SK-MEL-5 (cell line): ENCODE measurements at places on chromosomes 3 and 15. TPM values are rescaled to one million over a fixed set of nuclear protein-coding genes. Genes with fewer than 3 reads are reported as not detected.
A peak's percentile ranks its signal among the peaks of the same experiment; 100 is the strongest.

- DNase-seq, result no peak
Measured at GRCh38 chr3:87261925-87262324, 14.5 kb downstream of the POU1F1 start.

Gene OR5K2
- total RNA-seq, result not detected in 2 replicates

Gene SPATA12
- total RNA-seq, result 0.42 and 0.69 TPM in 2 replicates

Gene AADACL2
- total RNA-seq, result not detected in 2 replicates

- DNase-seq, result no peak
Measured at GRCh38 chr15:54576298-54576935, 598.2 kb downstream of the UNC13C start.

GRCh38 chr3:50674349-50675178 is at the start of gene DOCK3:
Gene DOCK3, plus strand, starts transcription at chr3:50674927. Its CDS starts 337 bp downstream, at chr3:50675264.
- DNase-seq, result peak; percentile 31

- no peak for DNase-seq
Measured at GRCh38 chr3:108394016-108394415, 97.7 kb downstream of the HHLA2 start.

GRCh38 chr15:28273873-28274610 is 47.9 kb downstream of the HERC2 start:
- DNase-seq, result no peak

Gene NPAP1
- total RNA-seq, result not detected in 2 replicates

- no peak for DNase-seq
Measured at GRCh38 chr15:94387442-94387841, 156.1 kb downstream of the MCTP2 start.

- no peak for DNase-seq
Measured at GRCh38 chr3:81394651-81395524, 366.6 kb downstream of the GBE1 start.
